ENCODE measurements at places on chromosomes 13 and 19.

GRCh38 chr19:7224209-7224686 lies 70.0 kb downstream of the INSR start:
- DNase-seq, result no peak

DNA sequence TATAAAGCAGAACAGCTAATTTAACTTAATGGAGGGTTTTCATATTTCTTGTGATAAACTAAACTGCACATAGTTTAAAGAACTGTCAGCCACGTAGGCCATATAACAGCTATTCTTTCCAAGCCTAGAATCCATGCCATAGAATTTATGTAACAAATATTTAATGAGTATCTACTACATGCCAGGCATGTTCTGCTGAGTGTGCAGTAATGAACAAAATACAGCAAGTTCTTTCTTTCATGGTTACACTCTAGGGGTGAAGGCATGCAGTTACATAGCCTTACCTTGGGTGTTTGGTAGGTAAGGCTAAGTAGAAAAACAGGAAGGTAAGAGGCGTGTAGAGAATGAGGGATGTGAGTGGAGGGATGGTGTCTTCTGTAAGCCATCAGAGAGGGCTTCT lies 4.6 kb downstream of the URI1 start:
- no peak for DNase-seq

- DNase-seq, result no peak
Observed at GRCh38 chr19:41863209-41863931, 3.3 kb downstream of the RPS19 start.

GRCh38 chr13:48232420-48233045 lies 473 bp upstream of the ITM2B start:
- no peak for DNase-seq

- no peak for DNase-seq
Observed at GRCh38 chr13:105972306-105972721, 563.1 kb downstream of the EFNB2 start.

DNA sequence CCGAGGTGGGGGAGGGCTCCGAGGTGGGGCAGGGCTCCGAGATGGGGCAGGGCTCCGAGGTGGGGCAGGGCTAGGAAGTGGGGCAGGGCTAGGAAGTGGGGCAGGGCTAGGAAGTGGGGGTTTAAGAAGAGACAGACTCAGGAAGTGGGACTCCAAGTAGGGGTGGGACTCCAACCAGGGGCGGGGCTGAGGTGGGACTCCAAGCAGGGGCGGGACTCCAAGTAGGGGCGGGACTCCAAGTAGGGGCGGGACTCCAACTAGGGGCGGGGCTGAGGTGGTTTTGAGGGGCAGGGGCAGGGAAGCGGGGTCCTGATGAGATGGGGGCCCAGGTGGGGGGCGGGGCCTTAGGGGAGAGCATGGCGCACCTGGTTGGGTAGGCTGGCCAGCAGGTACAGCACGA lies 13.6 kb downstream of the CFD start:
- DNase-seq, result no peak

DNA sequence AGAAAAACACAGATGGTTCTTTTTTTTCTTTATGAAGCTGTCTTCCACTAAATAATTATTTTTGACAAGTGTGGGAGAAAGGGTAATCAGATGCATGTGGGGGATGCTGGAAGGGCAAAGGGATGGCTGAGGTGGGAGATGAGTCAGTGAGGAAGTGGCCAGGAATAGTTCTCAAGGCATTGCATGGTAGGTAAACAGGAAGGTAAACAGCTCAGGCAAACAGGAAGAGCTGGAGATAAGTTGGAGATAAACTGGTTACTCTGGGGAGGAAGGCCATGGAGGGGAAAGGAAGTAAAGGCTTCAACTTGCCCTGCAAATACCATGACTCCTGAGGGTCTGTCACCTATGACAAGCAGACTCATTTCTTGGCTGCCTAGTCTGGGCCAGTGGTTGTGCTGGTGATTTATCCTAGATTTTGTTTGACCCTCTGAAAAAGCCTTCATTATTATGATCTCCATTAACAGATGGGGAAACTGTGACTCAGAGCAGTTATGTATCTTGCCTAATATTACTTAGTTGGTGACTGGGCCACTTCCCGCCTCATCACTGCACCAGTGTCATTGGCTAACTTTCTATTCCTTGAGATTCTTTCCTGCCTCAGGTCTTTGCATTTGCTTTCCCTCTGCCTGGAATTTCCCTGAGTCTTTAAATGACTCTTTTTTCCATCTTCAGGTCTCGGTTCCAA lies 17.1 kb downstream of the ACTL9 start:
- no peak for DNase-seq

- no peak for DNase-seq
Observed at GRCh38 chr13:105502193-105502592, 1033.3 kb downstream of the EFNB2 start.

- no peak for DNase-seq
Observed at GRCh38 chr13:99439850-99440604, 61.2 kb upstream of the TM9SF2 start.

Data from stimulated activated CD8-positive, alpha-beta memory T cell treated with anti-CD3 and anti-CD28 coated beads, Interleukin-15, amount 100 ng/mL, for 24 hours (primary cell).